Cardiac septum (tissue), 1 donor: ENCODE measurements at places on chromosomes 6 and 20. TPM values are rescaled to one million over a fixed set of nuclear protein-coding genes. Genes with fewer than 3 reads are reported as not detected.

DNA sequence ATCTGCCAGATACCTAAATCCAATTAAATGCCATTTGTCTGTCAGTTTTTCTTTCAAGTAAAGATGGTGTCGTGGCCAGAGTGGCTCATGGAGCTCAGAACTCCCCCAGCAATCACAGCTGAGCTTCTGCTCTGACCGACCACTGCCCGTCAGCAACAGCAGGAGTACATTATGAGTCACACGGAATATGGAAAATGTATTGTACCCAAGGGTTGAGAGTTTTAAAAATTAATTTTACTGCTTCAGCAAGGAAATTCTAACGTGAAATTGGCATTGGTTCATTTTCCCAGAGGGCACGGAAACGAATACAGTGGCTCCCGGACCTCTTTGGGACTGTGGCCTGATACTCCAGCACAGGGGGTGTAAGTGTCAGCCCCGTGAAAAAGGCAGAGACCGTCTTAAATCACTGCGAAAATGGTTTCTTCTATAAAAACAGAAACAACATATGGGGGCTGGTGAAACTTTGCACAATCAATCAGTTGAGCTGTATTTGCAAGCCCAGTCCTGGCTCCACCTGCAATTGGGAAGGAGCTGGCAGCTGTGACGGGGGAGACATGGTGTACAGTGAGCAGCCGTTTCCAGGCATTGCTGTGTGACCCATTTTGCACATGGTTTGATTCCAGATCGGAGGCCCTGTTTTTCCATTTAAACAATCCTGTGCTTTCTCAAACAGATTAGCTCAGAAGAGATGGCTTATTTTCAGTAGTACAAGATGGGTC lies 12.8 kb downstream of the NPEPL1 start:
- DNase-seq = peak; percentile 70

- DNase-seq = no peak
Measured at GRCh38 chr6:41976794-41977484, 35.3 kb upstream of the CCND3 start.

DNA sequence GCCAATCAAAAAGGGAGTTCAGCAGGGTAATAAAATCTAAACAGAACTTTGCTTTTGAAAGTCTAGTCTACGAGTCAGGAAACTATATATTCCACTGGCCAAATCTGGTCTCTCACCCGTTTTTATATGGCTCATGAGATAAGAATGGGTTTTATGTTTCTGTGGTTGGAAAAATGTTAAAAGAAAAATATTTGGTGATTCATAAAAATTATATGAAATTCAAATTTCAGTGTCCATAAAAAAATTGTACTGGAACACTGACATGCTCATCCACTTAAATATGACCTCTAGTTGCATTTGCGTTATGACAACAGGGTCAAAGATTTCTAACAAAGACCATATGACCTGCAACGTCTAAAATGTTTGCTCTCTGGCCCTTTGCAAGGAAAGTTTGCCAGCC lies 22.3 kb upstream of the LAMP5 start:
- no peak for DNase-seq

GRCh38 chr20:51831866-51832265 lies 29.5 kb upstream of the SALL4 start:
- no peak for DNase-seq

- no peak for DNase-seq
Measured at GRCh38 chr20:12358655-12359009, 440.9 kb downstream of the BTBD3 start.

GRCh38 chr6:43817192-43817591 lies 47.2 kb downstream of the VEGFA start:
- DNase-seq = no peak

DNA sequence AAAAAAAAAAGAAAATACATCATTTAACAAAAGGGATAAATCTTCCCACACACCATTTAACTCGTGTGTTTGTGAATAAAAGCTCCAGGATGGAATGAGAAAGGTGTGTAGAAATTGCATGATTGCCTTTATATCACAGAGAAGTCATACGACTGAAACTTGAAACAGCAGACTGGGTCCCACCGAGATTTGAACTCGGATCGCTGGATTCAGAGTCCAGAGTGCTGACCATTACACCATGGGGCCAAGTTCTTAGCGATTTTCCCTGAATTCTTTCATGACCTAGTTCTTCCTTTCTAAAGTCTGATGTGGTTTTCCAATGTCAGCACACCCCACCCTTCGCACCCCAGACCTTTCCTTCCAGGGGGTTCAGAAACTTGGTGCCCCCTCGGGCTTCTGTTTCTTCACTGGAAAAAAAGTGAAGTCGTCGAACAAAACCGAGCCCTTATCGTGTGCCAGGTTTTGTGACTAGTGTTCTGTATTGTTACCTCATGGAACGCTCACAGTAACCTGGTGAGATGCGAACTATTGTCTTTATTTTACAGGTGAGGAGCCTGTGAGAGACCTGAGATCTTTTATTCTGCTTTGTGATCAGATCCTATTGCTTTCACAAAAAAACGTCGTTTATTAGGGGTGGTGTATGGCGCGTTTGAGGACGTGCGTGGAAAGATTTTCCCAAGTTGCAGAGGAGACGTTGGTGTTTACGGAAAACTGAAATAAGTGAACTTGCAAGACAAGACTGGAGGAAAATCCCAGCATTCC lies 120.8 kb downstream of the OR2B2 start:
- no peak for DNase-seq

Gene RNF182
- 0.19 TPM for total RNA-seq

- DNase-seq = no peak
Measured at GRCh38 chr20:37314617-37315016, 25.2 kb downstream of the MANBAL start.

DNA sequence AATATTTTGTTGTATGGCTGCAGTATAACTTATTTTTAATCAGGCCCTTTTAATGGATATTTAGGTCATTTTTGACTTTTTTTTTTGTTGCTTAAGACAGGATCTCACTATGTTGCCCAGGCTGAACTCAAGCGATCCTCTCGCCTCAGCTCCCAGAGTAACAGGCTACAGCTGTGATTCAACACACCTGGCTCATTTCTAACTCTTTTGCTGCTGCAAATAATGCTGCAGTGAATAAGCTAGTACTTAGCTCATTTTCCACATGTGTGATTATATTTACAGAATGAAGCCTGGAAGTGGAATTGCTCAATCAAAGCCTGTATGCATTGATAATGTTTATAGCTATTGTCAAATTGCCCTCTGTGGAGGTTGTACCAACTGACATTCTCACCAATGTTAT lies 1.1 kb downstream of the GTSF1L start:
- no peak for DNase-seq

- DNase-seq = no peak
Measured at GRCh38 chr20:47070176-47070575, 175.5 kb downstream of the EYA2 start.

DNA sequence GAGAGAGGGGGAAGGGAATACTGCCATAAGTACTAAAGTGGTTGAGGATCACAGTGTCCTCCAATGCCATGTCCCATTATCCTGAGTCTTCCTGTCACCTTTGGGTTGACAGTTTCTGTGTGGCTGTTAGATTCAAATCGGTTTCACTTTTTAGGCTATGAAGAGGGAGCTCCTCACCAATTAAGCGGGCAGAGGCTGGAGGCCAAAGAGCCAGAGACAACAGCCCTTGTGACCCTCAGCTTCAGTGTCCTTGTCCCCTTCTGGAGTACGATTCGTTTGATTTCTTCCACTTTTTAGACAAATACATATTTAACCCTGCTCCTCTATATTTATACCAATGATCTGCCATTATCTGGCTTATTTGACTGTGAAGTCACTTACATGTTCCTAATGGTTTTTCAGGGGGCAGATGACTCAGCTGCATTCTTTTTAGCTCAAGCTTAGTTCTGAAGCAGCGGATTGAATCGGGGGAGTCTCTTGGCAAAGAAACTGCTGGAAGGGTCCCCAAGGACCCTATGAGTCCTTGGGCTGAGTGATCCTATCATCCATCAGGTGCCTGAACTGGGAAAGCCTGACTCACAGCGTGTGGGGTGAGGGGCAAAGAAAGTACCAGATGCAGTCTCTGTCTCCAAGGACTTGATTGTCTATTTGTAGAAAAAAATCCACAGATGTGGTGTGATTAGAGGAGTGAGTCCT lies 18.2 kb downstream of the FERMT1 start:
- no peak for DNase-seq

Gene CAGE1
- total RNA-seq = not detected

DNA sequence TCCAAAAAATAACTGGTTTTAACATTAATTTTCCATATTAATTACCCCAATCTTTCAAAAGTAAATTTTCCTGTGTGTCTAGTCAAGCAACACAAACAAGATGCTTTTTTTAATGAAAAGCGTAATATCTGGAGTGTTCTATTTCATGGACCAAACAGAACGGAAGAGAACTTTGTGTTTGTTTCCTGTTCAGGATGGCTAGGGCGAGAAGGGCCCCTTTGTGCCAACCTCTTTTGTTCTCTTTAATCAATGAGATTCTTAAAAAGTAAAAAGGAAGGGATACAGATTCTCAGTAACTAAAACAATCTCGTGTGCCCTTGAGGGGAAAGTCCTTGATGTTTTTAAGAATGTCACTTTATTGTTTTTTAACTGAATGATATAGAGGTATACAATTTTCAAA lies 55.7 kb downstream of the GNAS start:
- no peak for DNase-seq

GRCh38 chr6:11363881-11364576 lies 131.6 kb upstream of the NEDD9 start:
- DNase-seq = no peak

- no peak for DNase-seq
Measured at GRCh38 chr6:148306286-148306685, 36.4 kb upstream of the SASH1 start.

GRCh38 chr20:1953621-1954020 lies 40.2 kb downstream of the PDYN start:
- DNase-seq = no peak

Gene VEGFA
- total RNA-seq = 233 TPM

Gene FGD2
- 2.3 TPM for total RNA-seq

Gene NMBR
- not detected for total RNA-seq

DNA sequence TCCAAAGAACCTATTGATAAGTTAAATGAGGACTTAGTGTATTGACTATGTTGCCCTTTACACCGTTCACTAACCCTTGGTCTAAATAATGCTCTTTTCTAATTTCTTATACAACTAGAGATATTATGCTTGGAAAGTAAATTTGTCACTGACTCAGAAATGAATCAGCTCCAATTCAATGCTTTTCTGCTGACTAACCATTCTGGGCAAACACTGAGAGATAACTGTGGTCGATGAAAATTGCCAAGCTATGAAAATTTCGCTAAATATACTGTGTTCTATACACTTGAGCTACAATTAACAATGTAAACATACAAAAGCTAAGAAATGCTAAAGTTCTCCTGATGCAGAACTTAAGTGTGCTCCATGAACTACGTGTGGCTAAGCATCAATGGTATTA lies 23.1 kb upstream of the FBXO9 start:
- no peak for DNase-seq

- no peak for DNase-seq
Measured at GRCh38 chr6:157787080-157787479, 36.0 kb upstream of the SNX9 start.

Gene CST2
- not detected for total RNA-seq

DNA sequence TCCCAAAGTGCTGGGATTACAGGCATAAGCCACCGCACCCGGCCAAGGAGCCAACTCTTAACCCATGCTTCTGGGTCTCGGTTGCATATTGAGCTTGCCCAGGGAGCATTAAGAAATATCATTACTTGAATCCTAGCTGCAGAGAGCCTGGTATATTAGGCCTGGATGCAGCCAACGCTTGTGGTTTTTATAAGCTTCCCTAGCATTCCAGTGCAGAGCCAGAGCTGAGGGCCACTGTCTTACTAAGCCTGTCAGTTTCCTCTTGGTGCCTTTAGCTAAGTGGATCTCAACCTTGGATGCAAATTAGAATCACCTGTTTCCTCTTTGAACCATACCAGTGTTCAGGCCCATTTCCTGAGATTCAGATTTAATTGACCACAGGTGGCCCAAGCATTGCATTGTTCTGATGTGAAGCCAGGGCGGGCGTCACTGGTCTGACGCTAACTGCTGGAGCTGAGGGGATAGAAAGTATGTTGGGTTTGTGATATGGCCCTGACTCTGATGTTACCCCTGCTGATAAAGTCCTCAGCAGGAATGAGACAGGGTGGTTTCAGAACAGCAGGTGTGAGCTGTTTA lies 76.3 kb downstream of the BTBD3 start:
- no peak for DNase-seq

GRCh38 chr6:46023216-46023915 lies 7.7 kb upstream of the CLIC5 start:
- DNase-seq = no peak
